ENCODE measurements at places on chromosomes 4 and X.
A peak's percentile ranks its signal among the peaks of the same experiment; 100 is the strongest.

DNA sequence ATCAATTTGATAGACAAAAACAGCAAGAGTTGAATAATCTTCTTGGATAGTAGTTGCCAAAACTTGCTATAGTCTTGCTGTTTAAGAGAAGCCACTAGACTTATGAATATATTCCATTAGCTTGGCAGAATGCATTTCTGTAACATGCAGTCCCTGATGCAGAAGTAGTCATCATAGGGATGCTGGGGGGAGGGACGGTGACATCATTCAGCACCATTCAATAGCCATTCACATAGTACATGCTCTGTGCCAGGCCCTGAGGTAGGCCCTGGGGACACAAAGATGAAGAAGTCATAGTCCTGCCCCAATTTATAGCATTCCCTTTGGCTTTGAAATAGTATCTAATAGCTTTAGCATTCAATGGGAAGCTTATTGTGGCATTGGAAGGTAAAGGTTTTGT, 185.5 kb upstream of the AFF2 start:
- no peak for DNase-seq

- peak; percentile 31 for DNase-seq
Observed at GRCh38 chrX:10612215-10612614, 8.2 kb downstream of the MID1 start.

- DNase-seq = no peak
Observed at GRCh38 chr4:152090543-152090942, 329.7 kb upstream of the GATB start.

DNA sequence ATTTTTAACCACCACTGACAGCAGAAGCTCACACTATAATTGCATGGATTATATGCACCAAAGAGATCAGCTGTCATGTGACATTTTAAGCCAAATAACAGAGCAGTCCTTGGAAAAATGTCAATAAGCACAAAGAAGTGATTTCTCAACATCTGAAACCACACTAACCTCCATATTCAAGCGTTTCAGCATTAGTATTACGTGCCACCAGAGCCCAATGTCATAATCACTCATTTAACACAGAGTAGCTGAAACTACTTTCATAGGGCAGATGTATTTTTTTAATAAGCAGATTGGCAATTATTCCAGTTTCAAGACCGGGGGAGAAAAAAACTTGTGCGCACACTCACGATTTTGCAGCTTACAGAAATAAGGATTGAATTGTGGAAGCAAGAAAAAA, 76.6 kb downstream of the SH3KBP1 start:
- DNase-seq = no peak

DNA sequence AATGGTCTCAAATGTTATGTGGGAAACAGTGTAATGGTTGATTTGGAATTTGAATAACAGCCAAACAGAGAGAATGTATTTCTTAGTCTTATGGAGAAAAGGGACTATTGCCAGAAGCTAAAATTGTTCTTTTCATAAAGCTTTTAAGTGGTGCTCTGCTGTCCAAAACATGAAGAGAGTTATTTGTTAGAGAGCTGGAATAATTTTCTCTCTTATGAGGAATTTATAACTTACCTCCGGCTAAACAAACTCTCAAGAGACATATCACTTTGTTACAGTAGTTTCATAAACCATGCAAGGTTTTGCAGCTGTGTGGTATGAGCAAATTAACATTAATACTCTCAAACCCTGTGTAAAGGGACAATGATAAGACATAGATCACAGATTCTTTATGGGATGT, 28.6 kb downstream of the SULT1B1 start:
- DNase-seq = no peak

DNA sequence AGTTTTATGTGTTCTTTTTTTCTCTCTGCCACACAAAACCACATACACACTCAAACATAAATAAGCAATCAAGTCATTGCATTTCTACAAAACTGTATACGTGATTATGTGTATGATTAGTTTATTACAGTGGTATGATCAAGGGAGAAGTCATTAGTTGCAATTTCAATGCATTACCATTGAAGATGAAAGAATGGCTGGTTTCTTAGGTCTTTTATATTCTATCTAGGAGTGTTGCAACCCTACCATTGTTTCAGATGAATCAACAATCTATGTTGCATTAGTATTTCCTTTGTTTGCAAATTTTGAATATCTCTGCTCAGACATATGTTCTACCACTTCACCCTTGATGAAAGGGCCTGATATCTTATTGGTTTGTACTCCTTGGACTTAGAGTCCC, 6.8 kb downstream of the ANXA3 start:
- no peak for DNase-seq

DNA sequence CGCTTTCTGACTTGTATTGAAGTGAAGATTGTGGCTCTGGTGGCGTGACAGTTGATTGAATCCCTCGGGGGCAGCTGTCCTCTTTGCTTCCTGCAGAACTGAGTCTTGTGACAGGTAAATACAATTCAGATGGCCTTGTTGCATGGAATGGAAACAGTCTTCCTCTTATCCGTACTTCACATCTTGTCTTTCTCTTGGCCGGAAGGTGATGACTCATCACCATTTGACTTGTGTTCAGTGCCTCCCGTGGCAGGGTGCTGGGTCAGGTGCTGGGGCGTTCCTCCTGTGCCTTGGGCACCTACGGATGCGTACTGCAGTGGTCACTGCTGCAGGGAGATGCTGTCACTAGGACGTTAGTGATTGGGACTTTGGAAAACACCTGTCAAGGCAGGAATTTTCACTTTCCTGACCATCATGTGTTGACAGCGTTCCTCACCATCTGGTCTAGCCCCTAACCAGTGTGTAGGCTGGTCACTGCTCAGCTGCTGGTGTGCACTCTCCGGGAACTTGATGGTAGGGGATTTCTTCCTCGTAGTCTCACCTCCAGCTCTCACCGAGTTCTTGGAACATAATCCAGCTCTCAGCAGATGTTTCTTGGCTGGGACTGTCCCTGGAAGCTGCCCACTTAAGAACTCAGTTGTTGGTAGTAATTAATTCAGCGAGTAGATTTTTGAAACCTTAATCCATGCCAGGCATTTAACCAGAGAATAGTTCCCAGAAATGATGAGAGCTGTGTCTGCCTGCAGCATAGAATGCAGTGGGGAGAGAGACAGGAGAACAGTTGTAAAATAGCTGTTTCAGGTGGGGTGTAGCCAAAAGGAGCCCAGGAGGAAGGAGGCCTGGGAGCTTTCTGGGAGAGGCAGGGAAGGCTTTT, 7.2 kb downstream of the TBC1D14 start:
- DNase-seq = no peak

GRCh38 chr4:150960818-150961217, 54.3 kb downstream of the LRBA start:
- DNase-seq = no peak

All from BJ (cell line).